ENCODE measurements at places on chromosomes 12 and 14.

- no peak for DNase-seq
Observed at GRCh38 chr14:103870144-103870876, 22.9 kb upstream of the PPP1R13B start.

- no peak for DNase-seq
Observed at GRCh38 chr14:60722357-60723115, 1.6 kb downstream of the SIX4 start.

GRCh38 chr12:45368841-45369489 lies 153.1 kb downstream of the ANO6 start:
- no peak for DNase-seq

DNA sequence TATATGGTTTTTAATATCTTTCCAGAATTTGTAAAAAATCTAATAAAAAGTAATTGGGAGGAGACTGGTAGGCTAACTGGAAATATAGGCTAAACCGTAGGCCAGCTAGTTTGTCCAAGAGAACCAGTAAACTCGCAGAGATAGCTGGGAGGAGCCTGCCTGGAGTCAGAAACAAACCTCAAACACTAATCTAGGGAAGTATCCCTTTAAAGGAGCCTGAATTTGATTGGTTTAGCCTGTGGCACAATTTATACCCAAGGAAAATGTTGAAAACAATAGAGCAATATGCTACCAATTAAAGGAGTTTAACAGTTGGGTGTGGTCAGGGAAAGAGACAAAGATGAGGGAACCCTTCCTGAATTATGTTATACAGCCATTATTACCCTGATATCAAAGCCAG lies 109.6 kb downstream of the EML5 start:
- no peak for DNase-seq

GRCh38 chr14:72560889-72561493 lies 332.9 kb downstream of the DPF3 start:
- no peak for DNase-seq

- no peak for DNase-seq
Observed at GRCh38 chr12:80059875-80060274, 39.5 kb upstream of the OTOGL start.

DNA sequence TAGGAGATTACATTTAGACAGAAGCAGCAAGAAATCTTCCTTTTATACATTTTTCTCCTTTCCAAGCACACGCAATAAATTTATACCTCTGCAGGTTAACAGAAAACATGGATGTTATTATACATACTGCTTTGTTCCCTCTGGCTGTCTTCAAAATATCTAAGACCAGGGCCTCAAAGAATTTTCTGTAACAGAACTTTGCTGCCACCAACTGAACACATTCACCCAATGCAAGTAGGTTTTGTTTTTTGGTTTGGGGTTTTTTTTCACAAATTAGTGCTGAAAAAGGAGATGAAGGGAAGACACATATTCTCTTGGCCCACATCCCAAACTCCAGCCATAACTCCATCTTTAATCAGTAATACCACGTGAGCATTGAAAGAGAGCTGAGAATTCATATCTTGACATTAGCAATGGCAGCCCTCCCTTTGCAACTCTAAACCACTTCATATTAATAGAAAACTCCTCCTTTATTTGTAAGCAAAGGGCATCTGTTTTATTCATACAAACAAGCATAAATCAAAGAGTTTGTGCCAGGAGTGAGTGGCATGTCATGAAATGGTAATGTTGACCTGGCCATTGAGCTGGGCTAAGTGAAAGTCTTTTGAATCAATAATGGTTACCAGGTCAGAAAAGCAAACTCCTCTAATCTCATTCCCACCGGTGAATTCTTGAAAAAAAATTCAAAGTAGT lies 150.8 kb upstream of the FSCB start:
- no peak for DNase-seq

- DNase-seq: no peak
Observed at GRCh38 chr12:55708695-55709233, 1.1 kb upstream of the ITGA7 start.

DNA sequence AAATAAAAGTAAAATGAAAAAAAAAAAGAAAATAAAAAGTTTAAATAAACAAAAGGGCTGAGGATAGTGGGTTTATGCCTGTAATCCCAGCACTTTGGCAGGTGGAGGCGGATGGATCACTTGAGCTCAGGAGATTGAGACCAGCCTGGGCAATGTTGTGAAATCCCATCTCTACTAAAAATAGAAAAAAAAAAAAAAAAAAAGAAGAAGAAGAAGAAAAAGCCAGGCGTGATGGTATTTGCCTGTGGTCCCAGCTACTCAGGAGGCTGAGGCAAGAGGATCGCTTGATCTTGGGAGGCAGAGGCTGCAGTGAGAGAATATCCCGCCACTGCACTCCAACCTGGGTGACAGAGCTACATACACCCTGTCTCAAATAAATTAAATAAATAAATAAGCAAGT lies 3.9 kb downstream of the TAOK3 start:
- DNase-seq: no peak

DNA sequence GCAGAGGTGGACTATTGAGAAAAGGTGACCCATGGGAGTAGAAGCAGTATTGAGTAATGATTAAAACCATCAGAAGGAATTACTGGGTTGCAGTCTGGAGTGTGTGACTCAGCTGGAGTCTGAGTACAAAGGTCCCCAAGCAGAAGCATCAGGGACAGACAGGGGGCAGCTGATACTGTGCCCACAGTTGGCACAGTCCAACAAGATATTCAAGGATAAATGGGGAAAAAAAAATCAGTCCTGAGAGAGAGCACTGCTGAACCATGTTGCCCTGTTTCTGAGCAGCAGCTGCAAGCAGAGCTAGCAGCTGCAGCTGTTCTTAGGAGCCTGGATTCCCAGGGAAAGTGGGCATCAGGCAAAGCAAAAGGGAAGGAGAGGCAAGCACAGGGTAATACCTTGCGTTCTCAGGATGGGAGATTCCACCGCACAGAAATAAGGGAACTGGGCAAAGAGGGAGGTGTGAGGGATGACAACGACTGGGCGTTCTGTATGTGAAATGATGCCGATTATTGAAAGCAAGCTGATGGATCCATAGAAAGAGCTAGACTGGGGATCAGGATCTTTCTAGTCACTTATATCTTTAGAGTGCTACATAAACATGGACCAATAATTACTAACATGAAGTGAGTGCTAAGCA lies 17.7 kb downstream of the NEUROD4 start:
- no peak for DNase-seq
